ENCODE measurements at places on chromosomes 5 and 9. TPM values are rescaled to one million over a fixed set of nuclear protein-coding genes. Genes with fewer than 3 reads are reported as not detected.

DNA sequence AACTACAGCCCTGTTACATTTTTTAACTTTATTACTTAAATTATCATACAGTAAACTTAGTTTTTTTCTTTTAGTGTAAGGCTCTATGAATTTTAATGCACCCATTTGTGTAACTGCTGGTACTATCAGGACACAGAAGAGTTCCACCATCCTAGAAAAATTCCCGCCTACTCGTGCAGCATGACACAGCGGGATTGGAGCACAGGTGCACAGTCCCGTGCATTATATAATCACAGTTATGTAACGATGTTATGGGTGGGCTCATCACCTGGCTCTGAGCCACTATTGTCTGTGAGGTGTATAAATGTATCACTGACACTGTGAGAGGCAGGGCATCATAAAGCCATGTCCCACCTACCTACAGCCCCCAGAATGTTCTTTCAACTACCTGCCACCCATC lies 80.7 kb downstream of the DRD1 start:
- no peak for DNase-seq

DNA sequence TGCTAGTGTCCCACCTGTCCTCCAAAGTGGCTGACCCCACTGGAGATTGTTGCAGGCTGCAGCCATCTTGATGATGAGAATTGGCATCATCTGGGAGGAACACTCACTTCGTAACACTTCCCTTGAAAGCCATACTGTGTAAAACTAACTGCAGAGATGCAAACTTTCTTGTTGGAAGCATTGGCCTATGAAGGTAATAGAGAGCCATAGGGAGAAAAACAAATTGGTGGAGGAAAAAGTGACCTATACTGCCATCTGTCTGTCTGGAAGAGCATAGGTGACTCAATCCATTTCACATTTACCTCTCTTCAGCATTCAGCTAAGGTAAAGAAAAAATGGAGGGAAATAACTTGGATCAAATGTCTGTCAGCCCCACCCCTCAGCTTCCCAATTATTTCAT lies 473.4 kb downstream of the NTRK2 start:
- no peak for DNase-seq

- DNase-seq = no peak
These were observed 21.1 kb downstream of the RALGDS start for GRCh38 chr9:133099726-133100505.

GRCh38 chr9:38360839-38361472 lies 31.5 kb upstream of the ALDH1B1 start:
- DNase-seq = no peak

Gene NIPAL4
- total RNA-seq = 2.7 TPM

DNA sequence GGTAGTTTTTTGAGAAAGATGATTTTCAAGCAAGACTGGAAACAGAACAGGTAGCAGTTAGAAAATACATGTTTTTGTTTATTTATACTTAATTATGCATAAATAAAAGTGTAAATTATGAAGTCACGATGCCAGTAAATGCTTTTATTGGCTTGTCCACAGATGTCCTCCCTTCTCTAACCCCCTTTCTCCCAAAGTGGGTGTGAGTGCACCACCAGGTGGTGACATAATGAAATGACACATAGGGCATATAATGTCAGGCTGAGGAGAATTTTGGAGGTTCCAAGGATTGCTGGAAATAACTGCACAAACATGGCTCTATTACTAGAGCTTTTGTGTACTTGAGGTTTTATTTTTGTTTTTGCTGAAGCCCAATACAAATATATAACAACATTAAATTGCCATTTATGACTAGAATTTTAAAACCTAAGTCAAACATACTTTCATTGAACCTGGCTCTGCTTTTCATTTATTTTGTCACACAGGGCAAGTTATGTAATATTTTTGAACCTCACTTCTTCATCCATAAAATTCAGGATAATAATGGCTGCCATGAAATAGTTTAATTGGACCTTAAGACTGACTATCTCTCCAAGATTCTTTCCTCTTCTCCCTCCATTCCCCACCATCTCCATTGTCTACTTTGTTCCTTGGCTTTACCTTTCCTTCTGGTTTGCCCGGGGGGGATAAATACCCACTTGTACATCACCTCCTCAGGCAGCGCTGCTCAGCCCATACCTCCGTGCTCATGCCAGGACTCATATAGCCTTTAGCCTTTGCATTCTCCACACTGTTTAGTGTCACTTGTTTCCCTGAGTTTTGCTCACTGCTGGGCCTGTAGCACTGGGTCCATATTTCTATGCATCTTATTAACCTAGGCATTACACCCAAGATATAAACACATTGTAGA lies 168.8 kb downstream of the PDE4D start:
- DNase-seq = no peak

Gene NSD1
- 108 TPM for total RNA-seq

GRCh38 chr5:114252226-114252625 lies 109.6 kb upstream of the KCNN2 start:
- no peak for DNase-seq

DNA sequence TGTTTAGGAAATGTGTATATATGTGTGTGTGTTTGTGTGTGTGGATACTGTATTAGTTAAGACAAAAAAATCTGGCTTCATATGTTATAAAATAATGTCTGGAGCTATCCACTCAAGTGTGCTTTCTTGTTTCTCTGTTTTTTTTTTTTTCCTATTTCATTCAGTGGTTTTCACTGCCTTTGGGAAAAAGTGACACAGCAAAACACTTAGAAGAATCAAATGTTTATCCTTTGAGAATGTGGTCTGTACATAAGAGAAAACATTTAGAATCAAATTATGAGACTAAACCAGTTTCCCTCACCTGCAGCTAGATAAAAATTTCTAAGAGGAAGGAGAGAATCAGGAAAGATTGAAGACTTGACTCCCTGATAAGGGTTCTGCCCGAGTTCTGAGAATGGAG lies 8.1 kb downstream of the TMC1 start:
- no peak for DNase-seq

Gene PCDHA6
- total RNA-seq = not detected

DNA sequence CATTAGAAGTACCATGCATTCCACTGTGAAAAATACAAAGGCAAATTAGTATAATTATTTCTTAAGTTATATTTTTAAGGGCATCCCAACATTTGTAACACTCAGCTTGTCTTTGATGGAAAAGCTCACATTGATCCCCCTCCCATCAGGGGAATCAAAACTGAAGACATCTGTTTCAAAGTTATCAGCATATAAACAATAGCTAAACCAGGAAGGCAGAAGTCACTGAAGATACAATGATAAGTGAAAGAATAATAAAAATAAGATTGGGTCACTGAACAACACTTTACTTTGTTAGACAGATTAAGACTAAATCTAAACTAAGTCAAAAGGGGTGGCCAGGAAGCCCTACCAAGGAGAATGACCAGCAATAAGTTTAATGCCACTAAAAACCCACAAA lies 801.9 kb upstream of the ACO1 start:
- DNase-seq = no peak

Gene CER1
- total RNA-seq = not detected

GRCh38 chr9:122075135-122076030 lies 17.7 kb downstream of the TTLL11 start:
- DNase-seq = no peak

DNA sequence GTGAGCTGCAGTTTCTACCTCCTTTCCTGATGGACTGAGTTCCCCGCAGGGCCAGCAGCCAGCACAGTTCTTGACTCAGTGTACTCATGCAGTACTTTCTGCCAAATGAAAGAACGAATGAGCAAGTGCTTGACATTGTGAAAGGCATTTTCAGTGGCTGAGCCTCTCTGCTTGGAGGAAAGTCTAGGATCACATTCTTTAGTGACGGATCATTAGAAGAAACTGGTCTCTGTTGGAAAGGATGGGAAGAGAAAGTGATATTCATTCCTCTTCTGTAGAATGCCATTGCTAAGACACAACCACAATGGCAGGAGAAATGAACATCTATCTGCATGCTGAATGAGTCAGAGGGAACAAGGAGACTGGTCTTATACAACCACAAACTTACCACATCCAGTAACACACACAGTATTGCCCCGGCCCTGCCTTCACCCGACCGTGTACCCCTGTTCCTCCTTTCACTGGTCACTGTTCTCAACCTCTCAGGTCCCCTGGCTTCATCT lies 206.9 kb downstream of the CRB2 start:
- DNase-seq = no peak

- DNase-seq = no peak
These were observed 38.4 kb downstream of the LHFPL2 start for GRCh38 chr5:78610163-78610583.

DNA sequence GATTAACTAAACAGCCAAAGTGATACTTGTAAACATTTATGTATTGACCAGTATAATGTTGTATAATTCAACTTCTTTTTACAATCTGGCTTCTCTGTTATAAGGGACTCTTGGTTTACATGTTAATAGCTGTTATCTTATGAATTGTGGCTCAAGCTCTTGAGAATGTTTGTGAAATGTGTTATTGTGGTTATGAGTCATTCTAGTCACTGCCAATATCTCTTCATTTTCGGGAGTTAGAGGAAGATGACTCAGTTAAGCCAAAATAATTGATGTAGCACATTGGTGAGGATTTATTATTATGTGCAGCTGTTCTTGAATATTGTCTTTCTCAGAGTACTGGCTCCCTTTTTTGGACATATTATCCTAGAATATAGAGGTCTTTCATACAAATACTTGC lies 655.2 kb upstream of the RIOK2 start:
- DNase-seq = no peak

DNA sequence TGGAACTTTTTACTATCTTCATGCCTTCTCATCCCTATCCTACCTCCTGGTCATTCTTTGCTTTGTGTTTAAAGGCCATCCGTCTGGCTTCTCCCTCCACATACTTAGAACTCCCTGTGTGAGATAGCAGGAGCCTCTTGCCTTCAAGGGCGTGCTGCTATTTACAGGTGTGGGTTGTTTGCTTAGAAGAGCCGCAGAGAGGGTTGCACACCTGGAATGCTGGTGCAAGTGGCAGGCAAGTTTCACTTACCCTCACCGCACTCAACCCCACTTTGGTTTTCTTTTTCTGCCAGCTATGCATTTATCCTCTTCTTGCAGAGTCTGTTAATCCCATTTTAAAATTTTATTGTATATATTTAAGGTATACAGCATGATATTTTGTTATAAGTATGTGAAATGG lies 12.6 kb downstream of the SKP2 start:
- no peak for DNase-seq

All from activated B cell treated with CpG ODN at 0.5 μM for 24 hours (primary cell).